ENCODE measurements at places on chromosomes 1 and 21. TPM values are rescaled to one million over a fixed set of nuclear protein-coding genes. Genes with fewer than 3 reads are reported as not detected.

The AIM2 gene
- 123 TPM for total RNA-seq

The LEMD1 gene
- total RNA-seq = 1.1 TPM

The MTMR11 gene
- total RNA-seq = 7.9 TPM

The KIF17 gene
- total RNA-seq = 0.06 TPM

The WLS gene
- not detected for total RNA-seq

Measured in activated T-helper 17 cell treated with anti-CD3 and anti-CD28 coated beads, Interleukin-2, amount 50 U/mL, for 72 hours (primary cell).